Breast epithelium (tissue), 4 donors: ENCODE measurements at places on chromosomes 5 and 9. TPM values are rescaled to one million over a fixed set of nuclear protein-coding genes. Genes with fewer than 3 reads are reported as not detected.
A peak's percentile ranks its signal among the peaks of the same experiment; 100 is the strongest.

DNA sequence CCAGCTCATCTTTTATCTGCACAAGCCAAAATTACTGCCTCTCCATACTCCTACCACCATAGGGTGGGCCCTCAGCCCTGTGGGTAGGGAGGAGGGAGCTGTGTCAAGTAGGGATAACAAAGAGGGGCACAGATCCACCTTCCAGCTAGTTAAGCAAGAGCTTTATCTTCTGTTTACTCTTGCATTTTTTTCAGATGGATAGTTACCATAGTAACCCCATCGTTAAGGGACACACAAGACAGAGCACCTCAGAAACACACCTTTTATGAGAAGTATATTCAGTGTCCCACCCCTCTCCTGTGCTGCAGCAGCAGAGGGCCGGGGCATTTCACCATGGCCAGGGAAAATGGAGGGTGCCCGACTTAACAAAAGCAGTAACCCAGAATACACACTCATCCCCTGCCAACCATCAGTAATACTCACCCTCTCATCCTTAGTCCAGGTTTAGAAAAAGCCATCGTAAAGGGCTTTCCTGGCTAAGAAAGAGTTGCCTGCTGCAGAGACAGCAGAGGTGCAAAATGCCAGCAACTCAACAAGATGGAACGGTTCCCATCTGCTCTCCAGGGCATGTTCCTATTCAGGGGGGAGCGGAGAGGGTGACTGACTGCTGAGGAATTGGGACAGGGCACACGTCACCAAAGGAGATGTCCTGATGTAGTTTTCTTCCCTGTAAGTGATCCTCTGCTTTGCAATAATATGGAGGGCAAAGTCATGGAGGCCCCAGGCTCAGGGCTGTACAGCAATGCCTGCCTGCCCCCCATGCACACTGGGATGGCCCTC is 25.1 kb downstream of the MACROH2A1 start:
- DNase-seq: no peak
- no peaks in the 10 kb centered on the region for H3K27me3 ChIP-seq
- H3K36me3 ChIP-seq: no peaks in the 10 kb centered on the region
- H3K27ac ChIP-seq: no peak overlapping the region
- H3K4me1 ChIP-seq: no peaks in the 10 kb centered on the region

- no peaks in the 10 kb centered on the region for H3K4me1 ChIP-seq
- no peaks in the 10 kb centered on the region for H3K27me3 ChIP-seq
- no peak for DNase-seq
- H3K36me3 ChIP-seq: no peaks in the 10 kb centered on the region
Observed at GRCh38 chr5:30194595-30194994, 998.9 kb upstream of the CDH6 start.

- no peaks in the 10 kb centered on the region for H3K36me3 ChIP-seq
- DNase-seq: no peak
- no peaks in the 10 kb centered on the region for H3K4me1 ChIP-seq
- H3K27me3 ChIP-seq: no peaks in the 10 kb centered on the region
Observed at GRCh38 chr5:59266410-59266809, 627.1 kb downstream of the PDE4D start.

DNA sequence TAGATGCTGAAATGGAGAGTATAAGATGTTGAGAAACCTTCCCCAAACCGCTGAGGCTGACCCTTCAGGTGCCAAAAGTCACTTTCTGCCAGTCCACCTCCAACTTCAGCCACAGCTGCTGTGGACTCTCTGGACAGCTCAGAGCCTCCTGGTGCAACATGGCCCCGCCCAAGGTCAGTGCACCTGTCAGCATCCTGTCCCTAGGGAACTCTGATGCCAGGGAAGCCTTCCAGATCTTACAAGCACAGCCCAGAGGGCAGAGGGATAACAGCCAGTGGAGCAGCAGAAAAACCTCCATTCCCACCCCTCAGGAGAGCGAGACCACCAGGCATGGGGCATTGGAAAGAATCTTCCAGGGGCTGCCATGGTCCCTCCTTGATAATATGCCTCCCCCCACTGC is 10.5 kb upstream of the PTGES2 start:
- no peaks in the 10 kb centered on the region for H3K27me3 ChIP-seq
- no peak for DNase-seq
- no peaks in the 10 kb centered on the region for H3K4me1 ChIP-seq
- H3K4me3 ChIP-seq: no peak overlapping the region
- no peak overlapping the region for H3K27ac ChIP-seq

- no peak for DNase-seq
- no peaks in the 10 kb centered on the region for H3K4me1 ChIP-seq
- peaks cover 3% of the 10 kb centered on the region for H3K36me3 ChIP-seq
- H3K27ac ChIP-seq: no peak overlapping the region
- H3K4me3 ChIP-seq: no peak overlapping the region
- H3K27me3 ChIP-seq: no peaks in the 10 kb centered on the region
Observed at GRCh38 chr5:176379881-176380280, 8.5 kb downstream of the NOP16 start.

- no peaks in the 10 kb centered on the region for H3K27me3 ChIP-seq
- H3K36me3 ChIP-seq: no peaks in the 10 kb centered on the region
- no peaks in the 10 kb centered on the region for H3K4me1 ChIP-seq
- no peak overlapping the region for H3K4me3 ChIP-seq
- no peak overlapping the region for H3K27ac ChIP-seq
Observed at GRCh38 chr5:157216391-157217142, 35.9 kb downstream of the ITK start.

- no peak overlapping the region for H3K4me3 ChIP-seq
- no peak for DNase-seq
- H3K4me1 ChIP-seq: no peaks in the 10 kb centered on the region
- H3K27me3 ChIP-seq: no peaks in the 10 kb centered on the region
Observed at GRCh38 chr9:1554081-1555035, 460.8 kb upstream of the SMARCA2 start.

DNA sequence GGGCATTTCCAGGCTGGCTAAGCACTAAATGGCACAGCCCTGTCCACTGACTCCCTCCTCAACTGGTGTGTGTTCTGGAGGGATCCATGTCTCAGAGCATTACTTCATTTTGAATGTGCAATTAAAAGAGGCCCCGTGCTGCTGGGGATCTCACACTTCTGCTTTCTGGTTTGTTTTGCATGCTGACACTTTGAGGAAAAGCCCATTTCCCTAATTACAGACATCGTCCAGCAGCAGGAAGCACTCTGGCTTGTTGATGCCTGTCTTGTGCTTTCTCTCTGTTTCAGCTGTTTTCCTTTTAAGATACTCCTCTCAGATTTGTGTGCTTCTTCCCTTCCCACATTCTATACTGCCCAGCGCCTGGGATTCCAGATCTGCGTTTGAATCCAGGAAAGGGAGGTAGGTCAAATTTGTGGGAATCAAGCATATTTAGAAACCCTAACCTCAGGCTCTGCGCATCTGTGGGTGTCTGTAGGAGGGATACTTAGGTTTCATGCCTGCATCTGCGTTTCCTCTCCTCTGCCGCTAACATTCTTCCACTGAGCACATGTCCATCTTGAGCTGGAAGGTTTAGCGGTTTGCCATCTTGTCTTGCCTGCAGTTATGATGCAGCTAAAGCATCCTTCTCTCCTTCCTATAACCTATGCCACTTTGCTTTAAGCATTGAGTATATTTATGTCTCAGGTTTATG is 25.7 kb downstream of the SYK start:
- H3K36me3 ChIP-seq: no peaks in the 10 kb centered on the region
- H3K27ac ChIP-seq: no peak overlapping the region
- DNase-seq: no peak
- H3K27me3 ChIP-seq: no peaks in the 10 kb centered on the region

GRCh38 chr9:123586275-123586674 is 230.3 kb downstream of the CRB2 start:
- H3K4me3 ChIP-seq: no peak overlapping the region
- H3K36me3 ChIP-seq: no peaks in the 10 kb centered on the region
- DNase-seq: no peak
- no peaks in the 10 kb centered on the region for H3K27me3 ChIP-seq
- H3K27ac ChIP-seq: no peak overlapping the region

GRCh38 chr5:171405615-171406014 is 13.8 kb upstream of the FGF18 start:
- peaks cover 4% of the 10 kb centered on the region for H3K36me3 ChIP-seq
- DNase-seq: no peak
- H3K27ac ChIP-seq: no peak overlapping the region
- no peaks in the 10 kb centered on the region for H3K4me1 ChIP-seq

GRCh38 chr5:38922199-38922598 is 76.4 kb downstream of the OSMR start:
- no peaks in the 10 kb centered on the region for H3K27me3 ChIP-seq
- DNase-seq: no peak
- peak overlapping the region; percentile 16 for H3K27ac ChIP-seq
- H3K4me3 ChIP-seq: no peak overlapping the region
- no peaks in the 10 kb centered on the region for H3K4me1 ChIP-seq
- H3K36me3 ChIP-seq: peaks cover 5% of the 10 kb centered on the region

GRCh38 chr9:130703501-130703900 is 9.9 kb downstream of the EXOSC2 start:
- H3K36me3 ChIP-seq: no peaks in the 10 kb centered on the region
- no peak overlapping the region for H3K27ac ChIP-seq
- H3K27me3 ChIP-seq: no peaks in the 10 kb centered on the region
- DNase-seq: no peak

- no peaks in the 10 kb centered on the region for H3K36me3 ChIP-seq
- H3K27ac ChIP-seq: no peak overlapping the region
- DNase-seq: no peak
- H3K27me3 ChIP-seq: no peaks in the 10 kb centered on the region
- H3K4me1 ChIP-seq: no peaks in the 10 kb centered on the region
Observed at GRCh38 chr5:165527577-165527976, 2022.2 kb downstream of the MAT2B start.

DNA sequence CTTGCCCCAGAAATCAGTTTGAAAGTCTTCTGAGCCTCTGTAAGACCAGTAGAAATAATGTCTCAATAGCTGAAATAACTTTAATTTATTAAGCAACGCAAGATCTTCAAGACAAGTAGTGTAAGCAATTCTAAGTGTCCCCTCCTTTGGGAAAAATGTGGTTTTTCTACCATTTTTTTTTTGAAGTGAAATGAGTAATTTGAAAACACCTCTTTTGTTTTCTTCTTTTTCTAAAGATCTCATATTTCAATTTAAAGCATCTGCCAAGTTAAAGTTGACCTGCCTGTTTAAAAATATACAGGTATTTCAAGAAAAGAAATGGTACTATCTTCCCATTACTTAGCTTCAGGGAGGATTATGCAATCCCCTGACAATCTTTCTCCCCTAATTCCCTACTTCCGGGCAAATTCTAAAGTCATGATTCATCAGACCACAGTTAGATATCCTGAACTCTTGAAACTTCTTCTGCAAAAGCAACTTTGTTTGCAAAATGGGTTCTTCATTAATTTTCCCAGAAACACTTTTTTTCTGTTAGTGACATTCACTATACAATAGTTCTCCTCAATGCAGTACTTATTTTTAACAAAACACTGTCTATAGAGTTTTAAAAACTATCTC is 7.8 kb upstream of the ANXA1 start:
- H3K4me1 ChIP-seq: no peaks in the 10 kb centered on the region
- no peaks in the 10 kb centered on the region for H3K27me3 ChIP-seq
- DNase-seq: no peak
- H3K27ac ChIP-seq: peak overlapping the region; percentile 31

DNA sequence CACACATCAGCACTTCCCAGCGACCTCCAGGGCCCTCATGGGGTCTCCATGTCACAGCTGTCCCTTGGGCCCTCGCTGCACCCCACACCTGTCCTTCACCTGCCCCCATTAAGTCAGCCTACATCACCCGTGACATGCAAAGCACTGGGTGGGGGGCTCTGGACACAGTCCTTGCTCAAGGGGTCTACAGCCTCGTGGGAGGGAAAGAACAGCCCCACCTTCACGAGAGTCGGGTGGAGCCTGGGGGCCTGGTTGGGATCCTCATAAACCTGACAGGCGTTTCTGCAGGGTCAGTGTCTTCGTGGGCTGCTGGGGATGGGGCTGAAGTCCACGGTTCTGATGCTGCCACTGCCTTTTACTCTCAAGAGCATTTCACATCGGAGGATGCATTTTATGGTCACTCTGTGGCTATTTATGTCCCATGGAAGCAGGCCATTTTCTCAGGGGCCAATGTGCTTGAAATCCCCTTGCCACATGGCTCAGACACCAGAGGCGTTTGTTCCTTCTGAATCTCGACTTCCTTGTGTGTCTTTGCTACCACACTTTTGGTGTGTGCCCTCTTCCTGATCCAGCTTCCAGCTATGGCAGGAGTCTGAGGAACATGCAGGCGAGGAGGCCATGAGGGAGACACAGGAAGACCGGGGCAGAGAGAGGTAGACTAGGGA is at the start of gene OR2V1:
Gene OR2V1 (minus strand): TSS at position 338 of the 665 bp plus-strand sequence. CDS start 5,865 bp downstream, outside the sequence.
- H3K27ac ChIP-seq: no peak within 1 kb of the TSS
- no peak for DNase-seq
- H3K36me3 ChIP-seq: no peaks in the 10 kb centered on the region
- H3K27me3 ChIP-seq: peaks cover 41% of the 10 kb centered on the region
- no peaks in the 10 kb centered on the region for H3K4me1 ChIP-seq
- no peak within 1 kb of the TSS for H3K4me3 ChIP-seq

DNA sequence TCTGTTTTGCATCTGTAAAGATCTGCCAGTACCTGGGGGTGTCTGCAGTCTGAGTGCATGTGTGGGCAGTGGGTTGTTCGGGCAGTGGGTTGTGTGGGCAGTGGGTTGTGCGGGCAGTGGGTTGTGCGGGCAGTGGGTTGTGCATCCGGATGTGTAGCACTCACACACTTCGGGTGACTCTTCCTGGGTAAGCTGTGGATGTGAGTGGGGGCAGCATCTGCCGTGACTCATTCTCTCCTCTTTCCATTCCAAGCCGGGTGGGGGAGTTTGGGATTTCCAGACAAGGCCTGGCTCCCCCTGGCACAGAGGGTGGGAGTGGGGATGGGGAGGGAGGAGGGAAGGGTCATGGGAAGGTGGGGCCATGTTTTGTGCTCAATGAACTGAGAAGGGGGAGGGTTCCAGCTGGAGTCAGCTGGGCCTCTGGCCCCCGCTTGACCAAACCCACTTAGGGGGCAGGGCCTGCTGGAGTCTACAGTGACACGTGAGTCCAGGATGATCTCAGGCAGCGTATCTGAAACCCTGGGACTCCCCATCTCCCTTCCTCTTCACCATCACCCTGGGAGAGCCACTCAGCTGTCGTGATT is 8.3 kb downstream of the CRB2 start:
- H3K36me3 ChIP-seq: no peaks in the 10 kb centered on the region
- H3K4me3 ChIP-seq: no peak overlapping the region
- no peak for DNase-seq
- no peaks in the 10 kb centered on the region for H3K4me1 ChIP-seq

GRCh38 chr9:88932766-88933165 is 58.5 kb upstream of the S1PR3 start:
- no peaks in the 10 kb centered on the region for H3K4me1 ChIP-seq
- no peak overlapping the region for H3K27ac ChIP-seq
- H3K36me3 ChIP-seq: no peaks in the 10 kb centered on the region
- H3K27me3 ChIP-seq: no peaks in the 10 kb centered on the region
- no peak overlapping the region for H3K4me3 ChIP-seq

GRCh38 chr9:122197426-122197825 is 31.3 kb downstream of the LHX6 start:
- no peak overlapping the region for H3K27ac ChIP-seq
- DNase-seq: no peak
- no peak overlapping the region for H3K4me3 ChIP-seq

SPATA31D4 gene
- not detected for total RNA-seq

C9orf153 gene
- 0.80 TPM for total RNA-seq

RFX3 gene
- 18.0 TPM for total RNA-seq

RECK gene
- total RNA-seq: 12.7 TPM

HDAC3 gene
- total RNA-seq: 50.2 TPM

ITGA2 gene
- total RNA-seq: 33.7 TPM

NIPSNAP3A gene
- total RNA-seq: 28.2 TPM

ADGRD2 gene
- 2.6 TPM for total RNA-seq

DAB2IP gene
- total RNA-seq: 16.0 TPM

BTNL8 gene
- total RNA-seq: not detected

SURF1 gene
- 45.9 TPM for total RNA-seq

ARHGAP26 gene
- total RNA-seq: 56.4 TPM
